Lung microvascular endothelial cell (primary cell): ENCODE measurements at places on chromosomes 2 and 18. TPM values are rescaled to one million over a fixed set of nuclear protein-coding genes. Genes with fewer than 3 reads are reported as not detected.

GRCh38 chr2:28011322-28011737 lies 120.8 kb downstream of the BABAM2 start:
- DNase-seq = no peak

GRCh38 chr2:51329512-51329911 lies 297.6 kb upstream of the NRXN1 start:
- no peak for DNase-seq

- no peak for DNase-seq
Observed at GRCh38 chr18:65754121-65754520, 3.3 kb downstream of the CDH7 start.

GRCh38 chr18:26307161-26307773 lies 81.0 kb downstream of the TAF4B start:
- peak; percentile 75 for DNase-seq

- no peak for DNase-seq
Observed at GRCh38 chr18:44740000-44740399, 59.3 kb downstream of the SETBP1 start.

GRCh38 chr2:16318474-16319195 lies 347.0 kb downstream of the CYRIA start:
- no peak for DNase-seq

DNA sequence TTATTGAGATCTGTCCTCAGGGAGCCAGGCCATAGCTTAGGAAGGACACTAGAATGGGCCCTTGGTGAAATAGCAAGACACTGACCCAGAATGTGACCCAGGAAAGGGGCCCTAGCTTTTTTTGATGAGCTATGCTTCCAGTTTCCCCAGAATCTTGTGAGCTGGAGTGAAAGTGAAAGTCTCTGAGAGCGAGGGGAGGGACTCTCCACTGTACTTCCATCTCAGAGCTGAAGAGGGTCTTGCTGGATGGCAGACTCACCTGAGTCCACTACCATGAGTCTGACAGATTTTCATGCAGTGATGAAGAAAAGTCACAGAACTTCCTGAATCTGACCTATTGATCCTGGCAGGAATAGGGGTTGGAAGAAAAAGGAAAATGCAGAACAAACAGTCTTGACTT lies 3.1 kb downstream of the ARHGAP25 start:
- no peak for DNase-seq

DNA sequence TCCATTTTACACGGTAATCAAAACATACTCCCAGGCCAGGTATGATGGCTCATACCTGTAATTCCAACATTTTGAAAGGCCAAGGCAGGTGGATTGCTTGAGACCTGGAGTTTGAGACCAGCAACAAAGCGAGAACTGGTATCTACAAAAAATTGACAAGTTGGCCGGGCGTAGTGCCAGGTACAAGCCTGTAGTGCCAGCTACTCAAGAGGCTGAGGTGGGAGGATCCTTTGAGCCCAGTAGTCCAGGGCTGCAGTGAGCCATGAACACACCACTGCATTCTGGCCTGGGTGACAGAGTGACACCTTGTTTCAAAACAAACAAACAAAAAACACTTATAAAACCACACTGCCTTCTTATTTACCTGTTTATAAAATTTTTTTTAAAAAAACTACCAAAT lies 80.8 kb downstream of the GAREM1 start:
- no peak for DNase-seq

DNA sequence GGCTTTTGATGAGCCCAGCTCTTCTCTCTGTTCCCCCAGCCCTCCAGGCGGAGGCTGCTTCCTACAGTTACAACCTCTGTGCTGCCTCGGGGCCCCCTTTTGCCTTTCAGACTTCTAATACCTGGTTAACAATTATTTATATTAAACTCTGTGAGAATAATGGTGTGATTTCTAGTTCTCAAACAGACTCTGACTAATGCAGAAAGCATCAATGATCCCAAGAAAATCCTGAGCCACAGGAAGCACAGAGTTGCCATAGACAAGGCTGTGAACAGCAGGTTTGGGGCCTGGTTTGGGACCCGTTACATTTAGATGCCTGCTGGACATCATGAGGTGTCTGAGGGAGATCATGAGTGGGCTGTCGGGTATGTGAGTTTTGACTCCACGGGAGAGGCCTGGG lies 37.4 kb upstream of the MYO3B start:
- DNase-seq = no peak

- peak; percentile 80 for DNase-seq
Observed at GRCh38 chr2:219298759-219299371, 10.3 kb downstream of the PTPRN start.

LRP2 gene
- not detected in 2 replicates for total RNA-seq

TLX2 gene
- total RNA-seq = not detected in 2 replicates

KIF1A gene
- under 0.01 and 0.20 TPM in 2 replicates for total RNA-seq

COLEC11 gene
- under 0.01 and 0.40 TPM in 2 replicates for total RNA-seq
